GM13976 (cell line): ENCODE measurements at places on chromosomes 6 and 20.

DNA sequence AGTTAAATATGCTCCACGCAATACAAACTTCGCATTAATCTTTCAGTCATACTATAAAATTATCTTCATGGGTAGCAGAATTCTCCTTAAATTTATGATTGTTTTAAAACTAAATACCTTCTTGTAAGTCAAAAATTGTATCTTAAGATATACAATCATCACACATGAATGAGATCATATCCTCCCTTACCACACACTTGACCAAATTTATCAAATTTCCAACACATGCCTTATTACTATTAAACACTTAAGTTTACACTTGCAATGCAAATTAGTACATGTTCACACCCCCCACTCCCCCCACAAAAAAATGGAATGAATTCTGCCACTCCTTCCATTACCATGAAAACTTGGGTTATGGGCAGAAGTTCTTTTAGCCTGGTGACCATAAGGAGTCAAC lies 13.8 kb downstream of the RANBP9 start:
- DNase-seq: no peak

- DNase-seq: no peak
These were observed 40.0 kb downstream of the SNHG17 start for GRCh38 chr20:38395165-38395564.

DNA sequence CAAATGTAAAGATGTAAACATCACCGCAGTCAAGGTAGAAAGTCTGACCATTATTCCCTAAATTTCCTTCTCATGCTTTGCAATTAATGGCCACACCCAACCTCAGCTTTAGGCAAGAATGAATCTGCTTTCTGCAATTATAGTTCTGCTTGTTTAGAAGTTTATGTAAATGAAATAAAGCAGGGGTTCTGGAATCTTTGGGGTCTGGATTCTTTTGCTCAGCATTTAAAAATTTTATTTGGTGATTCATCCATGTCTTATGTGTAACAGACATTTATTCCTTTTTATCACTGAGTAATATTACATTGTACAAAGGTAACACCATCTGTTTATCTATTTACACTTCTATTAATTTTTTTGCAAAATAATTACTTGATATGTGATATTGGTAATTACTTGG lies 613.6 kb downstream of the UTRN start:
- DNase-seq: no peak

DNA sequence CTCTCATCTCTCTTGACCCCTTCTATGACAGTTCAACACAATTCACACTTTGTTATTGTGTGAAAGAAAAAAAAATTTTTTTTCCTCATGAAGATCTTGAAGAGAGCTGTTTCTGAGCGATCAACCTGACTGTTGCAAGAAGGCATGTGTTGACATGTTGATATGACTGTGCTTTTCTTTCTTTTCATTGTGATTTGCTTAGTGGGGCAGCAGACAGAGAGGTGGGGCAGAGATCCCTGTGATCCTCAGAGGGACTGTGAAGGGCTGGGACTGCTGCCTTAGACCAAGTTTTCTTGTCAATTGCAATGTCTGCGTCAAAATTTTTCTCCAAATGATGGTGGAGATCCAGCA lies 70.8 kb upstream of the IYD start:
- DNase-seq: no peak

DNA sequence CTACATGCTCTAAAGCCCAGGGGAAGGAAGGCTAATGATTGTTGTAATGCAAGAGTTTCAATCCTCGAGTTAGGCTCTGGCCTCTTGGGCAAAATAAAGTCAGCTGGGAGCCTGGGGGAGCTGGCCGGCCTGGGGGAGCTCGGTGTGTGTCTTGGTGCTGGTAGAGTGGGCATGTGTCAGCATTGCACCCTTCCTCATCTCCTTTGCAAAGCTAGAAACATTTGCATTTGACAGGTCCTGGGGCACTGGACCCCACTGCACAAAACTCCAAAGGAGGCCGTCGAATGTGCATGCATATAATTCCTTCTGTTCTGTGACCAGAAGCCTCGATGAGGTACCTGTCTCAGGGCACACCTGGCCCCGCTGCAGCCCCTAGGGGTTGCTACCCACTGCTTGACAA lies 74.6 kb upstream of the SLC22A23 start:
- no peak for DNase-seq

GRCh38 chr6:136751522-136751956 lies 40.7 kb downstream of the MAP3K5 start:
- DNase-seq: peak; percentile 62

DNA sequence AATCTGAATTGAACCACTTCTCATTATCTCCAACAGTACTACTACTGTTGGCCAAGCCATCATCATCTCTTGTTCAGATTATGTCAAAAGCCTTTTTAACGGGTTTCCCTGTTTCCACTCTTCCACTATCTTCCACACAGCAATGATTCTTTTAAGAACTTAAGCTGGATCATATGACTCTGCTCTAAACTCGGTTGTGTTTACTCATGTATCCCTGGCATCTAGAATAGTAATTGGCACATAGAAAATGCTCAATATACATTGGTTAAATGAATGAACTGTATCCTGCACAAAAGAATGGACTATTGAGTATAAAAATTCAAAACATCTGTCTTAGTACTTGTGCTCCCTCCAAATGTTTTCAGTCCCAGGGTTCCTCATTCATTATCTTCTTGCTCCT lies 2.8 kb upstream of the COX7A2 start:
- DNase-seq: no peak

GRCh38 chr6:109060571-109060970 lies 34.1 kb downstream of the SESN1 start:
- no peak for DNase-seq

- DNase-seq: no peak
These were observed 5.2 kb upstream of the TBCC start for GRCh38 chr6:42751055-42751454.

DNA sequence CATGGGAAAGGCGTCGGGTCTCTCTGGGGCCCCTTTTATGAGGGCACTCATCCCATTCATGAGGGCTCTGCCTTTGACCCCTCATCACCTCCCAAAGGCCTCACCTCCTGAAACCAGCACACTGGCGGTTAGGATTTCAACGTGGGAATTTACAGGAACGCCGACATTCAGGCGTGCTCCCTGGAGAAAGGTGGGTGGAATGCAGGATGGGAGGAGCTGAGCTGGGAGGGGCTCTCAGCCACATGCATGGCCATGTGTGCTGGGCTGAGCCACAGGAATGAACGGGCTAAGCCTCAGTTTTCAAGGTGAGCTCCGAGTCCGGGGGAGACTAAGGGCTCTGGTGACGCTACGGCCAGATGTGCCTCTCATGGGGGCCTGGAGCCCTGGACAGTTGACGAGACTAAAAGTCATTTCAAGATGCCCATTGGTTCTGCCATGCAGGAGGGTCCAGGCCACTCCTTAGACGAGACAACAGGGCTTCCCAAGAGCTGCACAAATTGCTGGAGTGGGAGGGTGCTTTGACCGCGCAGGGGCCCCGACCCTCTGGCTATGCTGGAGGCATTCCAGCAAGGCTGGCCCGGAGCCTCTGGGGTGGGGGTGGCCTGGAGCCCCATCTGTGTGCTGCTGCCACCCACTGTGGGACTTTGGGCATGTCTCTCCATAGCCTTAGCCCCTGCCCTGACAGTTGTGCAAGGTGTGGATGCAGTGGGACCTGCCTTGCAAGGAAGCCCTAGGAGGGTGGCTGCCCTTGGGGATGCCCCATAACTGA lies 3.8 kb upstream of the ARFGAP1 start:
- no peak for DNase-seq

- DNase-seq: no peak
These were observed 702.1 kb downstream of the FRK start for GRCh38 chr6:115358616-115359015.

- DNase-seq: no peak
These were observed 182.7 kb upstream of the SALL4 start for GRCh38 chr20:51985013-51985415.

DNA sequence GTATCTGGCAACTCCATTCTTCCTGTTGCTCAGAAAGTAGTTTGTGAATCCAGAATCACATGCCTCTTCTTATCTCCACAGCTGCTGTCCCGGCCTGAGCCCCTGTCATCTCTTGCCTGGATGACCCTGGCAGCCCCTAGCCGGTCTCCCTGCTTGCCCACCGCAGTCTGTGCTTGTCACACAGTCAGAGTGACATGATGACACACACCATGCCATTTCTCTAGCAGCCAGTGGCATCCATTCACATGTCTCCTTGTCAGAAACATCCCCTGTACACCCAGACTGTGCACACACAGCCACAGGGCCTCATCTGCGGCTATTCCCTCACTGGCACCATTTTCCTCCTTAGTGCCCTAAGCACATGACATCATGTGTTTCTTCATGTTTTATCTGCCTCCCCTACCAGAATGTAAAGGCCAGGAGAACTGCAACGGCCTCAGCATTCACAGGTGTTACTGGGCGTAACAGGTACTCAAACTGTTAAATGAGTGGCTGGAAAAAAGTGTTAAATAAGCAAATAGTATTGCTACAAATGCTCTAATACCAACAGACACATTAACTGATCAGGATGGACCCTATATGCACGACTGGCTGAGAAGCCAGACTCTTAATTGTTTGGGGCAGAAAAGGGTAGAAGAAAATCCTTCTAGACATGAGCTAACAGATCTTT lies 9.6 kb downstream of the ABHD12 start:
- no peak for DNase-seq

GRCh38 chr20:30376767-30377658 lies 880.5 kb upstream of the DEFB115 start:
- peak; percentile 76 for DNase-seq

GRCh38 chr6:139137706-139138105 lies 2.8 kb downstream of the HECA start:
- no peak for DNase-seq

GRCh38 chr6:150624191-150624590 lies 24.5 kb downstream of the PLEKHG1 start:
- DNase-seq: no peak

- no peak for DNase-seq
These were observed 144.6 kb upstream of the RNF24 start for GRCh38 chr20:4159765-4160490.

DNA sequence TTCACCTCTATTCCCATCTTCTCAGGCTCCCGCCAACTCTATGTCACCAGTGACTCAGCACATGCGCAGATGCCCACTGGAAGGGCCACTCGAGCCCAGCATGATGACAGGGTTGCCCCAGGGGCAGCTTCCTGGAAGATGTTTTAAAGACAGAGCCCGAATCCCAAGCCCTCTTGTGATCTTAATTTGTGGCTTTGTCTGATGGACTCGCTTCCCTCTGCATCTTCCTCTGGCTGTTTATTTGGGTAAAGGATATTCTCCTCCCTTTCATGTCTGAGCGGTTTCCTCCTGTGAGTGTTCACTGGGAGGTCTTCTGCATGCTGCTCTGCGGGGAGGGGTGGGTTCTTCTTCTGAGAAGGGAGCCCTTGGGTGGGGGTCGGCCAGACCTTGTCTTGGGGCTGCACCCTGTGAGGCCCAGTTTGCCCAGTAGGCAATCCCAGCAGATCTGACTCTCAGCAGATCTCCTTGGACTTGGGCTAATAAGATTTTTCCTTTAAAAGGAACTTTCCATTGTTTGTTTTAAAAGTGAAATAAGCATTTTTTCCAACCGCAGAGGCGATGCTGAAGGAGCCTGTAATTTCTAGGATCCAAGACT lies 401.0 kb downstream of the CDC5L start:
- no peak for DNase-seq

DNA sequence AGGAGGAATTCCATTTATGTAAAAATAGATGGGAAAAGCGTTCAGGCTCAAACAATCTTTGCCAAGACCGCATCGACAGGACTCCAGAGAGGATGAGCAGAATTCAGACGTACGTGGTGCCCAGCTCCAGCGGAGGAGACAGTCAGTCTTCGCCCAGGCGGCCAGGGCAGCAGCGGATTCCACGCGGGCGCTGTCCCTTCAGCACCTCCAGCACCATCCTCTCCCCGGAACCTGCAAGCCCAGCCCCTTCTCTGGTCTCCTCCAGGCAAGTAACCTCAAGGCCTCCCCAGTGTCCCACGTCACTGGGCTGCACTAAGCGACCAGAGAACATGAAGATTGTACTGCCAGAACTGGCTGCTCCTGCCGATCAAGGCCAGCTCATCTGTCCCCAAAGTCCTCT lies 2.8 kb upstream of the KCNQ2 start:
- no peak for DNase-seq

DNA sequence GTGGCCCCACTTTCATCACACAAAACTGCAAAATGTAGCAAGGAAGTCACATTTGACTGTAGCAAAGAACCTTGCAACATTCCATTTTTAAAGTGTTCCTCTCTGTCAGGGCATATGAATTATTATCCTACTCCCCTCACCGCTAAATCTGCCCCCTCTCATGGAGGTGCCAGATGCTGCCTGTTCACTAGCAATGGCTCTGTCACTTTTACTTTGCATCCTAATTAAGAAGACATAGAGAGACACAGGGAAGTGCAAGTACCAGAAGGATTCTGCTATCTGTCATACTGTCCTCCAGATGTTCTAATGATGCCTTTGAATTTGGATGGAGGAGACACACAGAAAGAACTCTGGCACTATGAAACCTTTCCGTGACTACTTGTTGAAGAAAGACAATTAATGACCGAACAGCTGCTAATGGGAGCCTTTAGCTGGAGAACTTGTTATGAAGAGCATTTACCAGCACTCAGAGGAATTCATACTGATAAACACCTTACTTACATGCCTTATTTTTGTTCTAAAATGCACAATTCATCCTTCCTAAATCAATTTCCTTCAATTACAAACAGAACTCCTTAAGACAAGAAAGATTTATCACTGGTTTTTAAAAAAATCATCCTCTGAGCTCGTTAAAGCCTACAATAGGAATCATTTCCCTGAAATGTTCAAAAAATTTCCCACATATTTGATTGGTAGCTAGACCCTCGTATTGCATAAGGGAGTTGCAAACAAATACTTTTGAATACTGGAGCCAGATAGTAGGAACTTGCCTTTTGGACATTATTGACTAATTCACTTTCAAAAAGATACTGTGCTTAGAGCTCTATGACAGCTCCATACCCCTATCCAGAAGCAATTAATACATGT lies 292.6 kb downstream of the UBE3D start:
- DNase-seq: no peak

DNA sequence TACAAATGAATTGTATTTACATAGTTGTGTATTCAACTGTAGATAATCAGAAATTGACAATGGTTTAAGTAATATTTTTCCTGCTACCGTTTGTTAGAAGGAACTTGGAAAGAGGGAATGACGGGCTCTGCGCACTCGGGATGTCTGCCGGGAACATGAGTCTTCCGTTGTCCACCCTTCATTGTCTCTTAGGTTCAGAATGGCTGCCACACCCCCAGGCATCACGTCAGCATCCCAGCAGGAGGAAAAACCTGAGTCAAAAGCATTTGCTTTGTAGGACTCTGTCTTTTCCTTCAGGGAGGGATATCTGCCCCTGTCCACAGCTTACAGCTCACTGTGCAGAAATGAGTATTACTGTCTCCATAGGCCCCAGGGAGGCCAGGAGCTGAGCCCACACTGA lies 331.2 kb downstream of the THBS2 start:
- DNase-seq: no peak

DNA sequence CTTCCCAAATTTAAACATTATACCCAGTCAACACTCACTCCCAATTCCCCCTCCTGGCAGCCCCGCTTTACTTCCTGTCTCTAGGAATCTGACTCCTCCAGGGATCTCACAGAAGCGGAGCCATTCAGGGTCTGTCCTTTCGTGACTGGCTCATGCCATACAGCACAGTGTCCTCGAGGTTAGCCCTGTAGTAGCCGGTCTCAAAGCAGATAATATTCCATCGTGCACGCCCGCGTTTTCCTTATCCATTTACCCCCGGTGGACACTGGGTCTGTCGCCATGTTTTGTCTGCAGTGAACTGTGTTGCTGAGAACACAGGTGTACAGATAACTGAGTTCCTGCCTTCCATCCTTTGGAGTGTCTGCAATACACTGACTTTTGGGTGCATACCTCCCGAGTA lies 95.3 kb downstream of the TTLL2 start:
- no peak for DNase-seq
